Liver (tissue), 10 donors: ENCODE measurements at places on chromosomes 4 and X.

GRCh38 chr4:2698951-2699505 lies 57.1 kb downstream of the TNIP2 start:
- DNase-seq = no peak

DNA sequence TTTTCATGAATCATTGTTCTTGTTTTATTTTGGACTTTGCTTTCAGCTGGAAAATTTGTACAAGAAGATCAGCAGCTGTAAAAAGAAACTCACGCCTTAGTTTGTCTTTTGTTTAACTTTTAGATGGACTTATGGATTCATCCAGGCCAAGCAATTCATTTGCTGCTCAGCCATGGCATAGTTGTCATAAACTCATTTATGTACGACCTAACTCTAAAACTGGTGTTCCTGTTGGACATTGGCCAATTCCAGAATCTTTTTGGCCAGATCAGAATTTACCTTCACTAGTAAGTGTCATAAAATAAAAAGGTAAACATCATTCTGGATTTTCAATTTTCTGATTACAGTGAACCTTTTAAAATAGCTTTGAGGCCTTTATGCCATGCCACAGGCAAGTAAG lies 29.1 kb downstream of the INTS6L start:
- no peak for DNase-seq

DNA sequence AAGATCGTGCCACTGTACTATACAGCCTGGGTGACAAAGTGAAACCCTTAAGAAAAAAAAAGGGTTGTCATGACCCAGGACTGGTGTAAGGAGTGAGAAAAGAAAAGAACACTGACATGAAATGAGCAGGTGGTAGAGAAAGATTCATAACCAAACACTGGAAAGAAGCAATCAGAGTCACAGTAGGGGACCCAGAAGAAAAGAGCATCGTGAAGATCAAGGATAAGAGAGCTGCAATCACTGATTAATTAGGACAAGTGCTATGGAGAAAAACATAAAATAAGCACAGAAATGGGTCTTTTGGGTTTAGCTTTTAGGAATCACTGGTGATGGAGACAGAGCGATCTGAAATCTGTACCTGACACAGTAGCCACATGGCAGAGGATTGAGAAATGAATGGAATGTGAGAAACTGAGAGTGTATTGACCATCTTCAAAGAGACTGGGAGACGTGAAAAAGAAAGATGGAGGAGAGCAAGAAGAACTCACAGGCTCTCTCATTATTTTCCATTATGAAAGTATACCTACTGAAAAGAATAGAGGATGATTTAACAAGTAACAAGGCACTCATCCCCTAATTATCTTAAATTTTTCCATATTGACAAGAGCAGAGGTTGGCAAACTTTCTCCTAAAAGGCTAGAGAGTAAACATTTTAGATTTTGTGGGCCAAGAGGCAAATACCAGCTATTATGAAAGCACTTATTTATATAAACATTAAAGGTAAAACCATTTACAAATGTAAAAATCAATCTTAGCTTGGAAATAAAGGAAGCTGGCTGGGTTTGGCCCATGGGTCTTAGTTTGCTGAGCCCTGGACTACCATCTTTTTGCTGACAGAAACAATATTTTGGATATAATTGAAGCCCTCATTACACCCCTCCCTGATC lies 7.3 kb downstream of the TMEM154 start:
- no peak for DNase-seq

GRCh38 chr4:138317175-138317748 lies 75.1 kb upstream of the SLC7A11 start:
- no peak for DNase-seq

GRCh38 chrX:64975491-64975890 lies 759 bp downstream of the ZC4H2 start:
- no peak for DNase-seq

DNA sequence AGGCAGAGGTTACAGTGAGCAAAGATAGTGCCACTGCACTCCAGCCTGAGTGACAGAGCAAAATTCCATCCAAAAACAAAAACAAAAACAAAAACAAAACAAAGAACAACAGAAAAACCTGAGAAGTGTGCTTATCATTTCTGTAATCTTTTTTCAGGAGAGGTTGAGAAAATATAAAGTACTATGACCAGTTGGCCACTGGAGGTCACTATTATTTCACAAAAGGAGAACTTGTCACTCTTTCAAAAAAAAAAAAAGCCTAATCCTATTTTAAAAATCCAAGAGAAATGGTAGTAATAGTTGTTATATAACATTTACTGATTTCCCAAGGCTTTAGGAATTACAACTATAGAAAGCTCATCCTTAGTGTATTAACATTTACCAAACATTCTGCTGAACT lies 24.9 kb upstream of the RNF150 start:
- no peak for DNase-seq

- DNase-seq = no peak
Observed at GRCh38 chrX:114087543-114087942, 496.3 kb upstream of the HTR2C start.

GRCh38 chr4:76702440-76703122 lies 195.4 kb downstream of the SOWAHB start:
- DNase-seq = no peak

DNA sequence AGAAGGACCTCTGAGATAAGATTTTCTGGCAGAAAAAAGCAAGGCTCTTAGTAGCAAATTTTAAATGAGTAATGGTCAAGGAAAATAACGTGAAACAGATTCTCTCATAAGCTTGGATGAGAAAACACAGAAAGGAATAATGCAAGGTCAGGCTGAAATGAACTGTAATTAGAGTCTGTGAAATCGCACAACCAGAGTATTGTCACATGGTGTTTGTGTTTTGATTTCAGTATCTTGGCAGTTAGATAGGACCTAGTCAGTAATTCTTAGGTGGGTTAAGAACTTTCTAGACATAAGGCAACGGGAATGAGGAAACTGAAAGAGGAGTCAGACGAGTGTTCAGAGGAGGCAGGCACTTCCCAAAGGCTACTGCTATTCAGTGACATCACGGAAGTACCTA lies 34.6 kb downstream of the LIMCH1 start:
- DNase-seq = no peak

GRCh38 chrX:64093761-64094160 lies 111.7 kb downstream of the AMER1 start:
- DNase-seq = no peak
